MCF 10A (cell line): ENCODE measurements at places on chromosomes 4 and X. TPM values are rescaled to one million over a fixed set of nuclear protein-coding genes. Genes with fewer than 3 reads are reported as not detected.

GRCh38 chr4:140222171-140222570 lies 68.2 kb upstream of the MAML3 start:
- peak; percentile 40 for DNase-seq

DNA sequence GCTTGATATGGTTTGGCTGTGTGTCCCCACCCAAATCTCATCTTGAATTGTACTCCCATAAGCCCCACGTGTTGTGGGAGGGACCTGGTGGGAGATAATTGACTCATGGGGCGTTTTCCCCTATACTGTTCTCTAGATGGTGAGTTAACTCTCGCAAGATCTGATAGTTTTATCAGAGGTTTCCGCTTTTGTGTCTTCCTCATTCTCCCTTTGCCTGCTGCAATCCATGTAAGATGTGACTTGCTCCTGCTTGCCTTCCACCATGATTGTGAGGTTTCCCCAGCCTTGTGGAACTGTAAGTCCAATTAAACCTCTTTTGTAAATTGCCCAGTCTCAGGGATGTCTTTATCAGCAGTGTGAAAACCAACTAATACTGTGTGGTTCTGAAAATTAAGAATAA lies 11.5 kb downstream of the SLAIN2 start:
- DNase-seq = no peak

- peak; percentile 34 for DNase-seq
Observed at GRCh38 chr4:80221161-80221560, 23.9 kb downstream of the PRDM8 start.

- peak; percentile 72 for DNase-seq
Observed at GRCh38 chr4:38860788-38861424, 4.3 kb upstream of the TLR6 start.

DNA sequence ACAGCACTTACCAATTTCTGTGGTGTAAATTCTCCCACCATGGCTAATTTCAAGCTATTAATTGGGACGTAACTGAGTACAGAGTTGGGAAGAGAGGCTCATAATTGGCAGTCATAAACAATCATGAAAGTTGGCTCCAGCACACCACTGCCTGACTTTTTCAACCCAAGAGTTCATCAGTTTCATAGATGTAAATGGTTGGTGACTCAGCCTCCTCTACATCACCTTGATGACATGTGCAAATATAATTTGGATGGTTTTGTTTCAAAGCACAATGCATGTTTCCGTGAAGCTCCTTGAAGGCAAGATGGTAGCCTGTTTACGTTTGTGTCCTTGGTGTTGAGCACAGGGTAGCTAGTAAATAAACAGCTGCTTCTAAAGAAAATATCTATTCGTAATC lies 235.1 kb downstream of the LDB2 start:
- DNase-seq = peak; percentile 2

GRCh38 chr4:153618833-153619232 lies 65.2 kb upstream of the TLR2 start:
- DNase-seq = no peak

The RS1 gene
- not detected in 2 replicates for total RNA-seq

The GPR143 gene
- 0.77 and 0.93 TPM in 2 replicates for total RNA-seq

The TCEAL2 gene
- total RNA-seq = not detected in 2 replicates

DNA sequence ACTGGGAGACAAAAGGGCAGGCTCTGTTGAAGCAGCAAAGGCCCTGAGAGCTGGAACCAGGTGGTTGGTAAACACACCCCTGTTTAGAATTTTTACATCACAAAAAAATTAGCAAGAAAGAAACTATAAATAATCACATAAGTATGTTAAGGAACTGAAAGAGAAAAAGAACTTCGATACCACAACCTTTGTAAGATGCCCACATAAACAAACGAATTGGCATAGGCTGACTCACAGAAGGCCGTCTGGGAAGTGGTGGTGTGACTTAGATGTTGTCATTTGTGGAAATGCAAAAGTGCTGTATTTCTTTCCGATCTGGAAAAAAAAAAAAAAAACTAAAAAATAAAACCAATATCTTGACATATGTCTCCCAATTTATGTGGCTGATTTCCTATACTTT lies 235.1 kb downstream of the USP46 start:
- DNase-seq = peak; percentile 7

GRCh38 chrX:48520455-48520854 lies 1.2 kb upstream of the EBP start:
- no peak for DNase-seq
